ENCODE measurements at places on chromosomes 3 and 15.

- peaks cover 46% of the 10 kb centered on the region for H3K4me1 ChIP-seq
- no peak overlapping the region for H3K4me3 ChIP-seq
- peaks cover 14% of the 10 kb centered on the region for H3K27me3 ChIP-seq
- H3K27ac ChIP-seq, result peak overlapping the region; percentile 76
Measured at GRCh38 chr15:48924528-48925393, 39.0 kb downstream of the SHC4 start.

- H3K4me3 ChIP-seq, result no peak overlapping the region
- no peak overlapping the region for H3K27ac ChIP-seq
Measured at GRCh38 chr3:168330983-168331382, 235.3 kb upstream of the GOLIM4 start.

DNA sequence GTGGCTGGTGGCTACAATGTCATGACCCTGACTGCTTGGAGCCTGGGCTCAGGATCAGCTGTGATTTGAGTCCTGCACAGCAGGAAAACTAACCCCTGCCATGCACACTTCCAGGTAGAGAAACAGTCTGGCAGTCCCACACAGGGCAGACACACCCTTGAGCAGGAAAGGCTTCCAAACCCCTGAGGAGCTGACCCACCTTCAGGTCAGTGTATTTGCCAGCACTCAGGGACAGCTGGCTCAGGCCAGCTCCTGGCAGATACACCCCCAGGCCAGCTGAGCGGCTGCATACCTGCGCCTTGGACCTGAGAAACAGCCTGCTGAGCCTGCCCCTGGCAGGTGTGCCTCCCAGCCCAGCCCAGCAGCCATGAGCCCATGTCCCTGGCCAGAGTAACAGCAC lies 22.2 kb upstream of the CDAN1 start:
- no peak for DNase-seq
- no peak overlapping the region for H3K27ac ChIP-seq
- H3K36me3 ChIP-seq, result peaks cover 31% of the 10 kb centered on the region
- H3K27me3 ChIP-seq, result no peaks in the 10 kb centered on the region

DNA sequence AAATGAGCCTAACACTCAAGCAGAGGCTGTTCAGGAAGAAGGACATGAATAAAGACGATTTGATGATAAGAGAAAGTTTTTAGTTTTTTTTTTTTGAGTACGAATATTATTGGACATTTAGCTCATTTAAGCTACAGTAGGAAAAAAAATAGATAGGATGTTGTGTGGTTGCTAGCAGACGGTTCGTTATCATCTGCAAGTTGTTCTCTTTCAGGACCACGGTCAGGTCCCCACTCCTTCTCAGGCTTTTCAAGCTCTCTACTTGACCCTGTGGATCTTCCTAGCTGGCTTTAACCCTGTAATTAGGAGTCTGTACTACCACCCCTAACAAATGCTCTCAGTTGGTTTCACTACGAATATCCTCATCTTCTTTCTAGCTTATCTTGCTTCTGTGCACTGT lies 1.1 kb downstream of the KCNH8 start:
- no peak overlapping the region for H3K4me3 ChIP-seq
- H3K27ac ChIP-seq, result no peak overlapping the region
- no peak for DNase-seq
- H3K4me1 ChIP-seq, result peaks cover 9% of the 10 kb centered on the region

DNA sequence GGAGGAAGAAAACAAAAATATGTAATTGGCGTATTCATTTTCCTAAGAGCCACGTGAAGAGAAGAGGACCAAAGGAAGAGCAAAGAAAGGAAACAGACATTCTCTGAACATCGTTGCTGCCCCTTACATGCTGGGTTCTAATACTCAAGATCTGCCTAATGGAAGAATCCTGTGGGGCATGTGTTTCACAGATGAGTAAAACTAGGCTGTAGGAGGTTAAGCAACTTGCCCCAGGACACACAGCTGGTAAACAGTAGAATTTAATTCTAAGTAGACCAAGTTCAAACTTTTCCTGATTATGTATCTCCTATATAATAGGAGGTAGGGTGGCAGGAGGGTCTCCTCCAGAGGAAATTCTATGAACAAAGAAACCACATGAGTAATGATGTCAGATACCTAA lies 106.1 kb upstream of the TNFAIP8L3 start:
- H3K4me1 ChIP-seq, result no peaks in the 10 kb centered on the region
- no peak overlapping the region for H3K27ac ChIP-seq
- H3K27me3 ChIP-seq, result peaks cover 39% of the 10 kb centered on the region
- no peak overlapping the region for H3K4me3 ChIP-seq
- no peak for DNase-seq
- H3K36me3 ChIP-seq, result no peaks in the 10 kb centered on the region

DNA sequence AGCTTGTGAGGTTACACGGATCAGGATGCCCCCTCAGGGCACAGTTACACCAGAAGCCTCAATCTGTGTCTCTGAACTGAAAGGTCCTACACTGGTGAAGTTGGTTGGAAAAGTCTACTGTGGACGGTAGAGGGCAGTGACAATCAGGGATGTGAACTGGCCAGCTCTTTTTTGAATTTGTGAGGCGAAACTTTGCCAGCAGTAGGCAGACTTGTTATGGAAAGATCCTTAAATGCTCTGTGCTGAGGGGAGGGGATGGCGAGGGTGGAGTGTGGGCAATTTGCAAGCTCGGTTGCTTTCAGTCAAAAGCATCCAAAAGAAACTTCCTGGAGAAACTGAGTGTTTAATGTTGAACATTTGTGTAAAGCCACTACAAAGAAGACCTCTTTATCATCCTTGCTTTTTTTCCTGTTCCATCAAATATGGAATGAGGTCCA lies 127.4 kb upstream of the ABHD17C start:
- no peaks in the 10 kb centered on the region for H3K36me3 ChIP-seq
- H3K4me3 ChIP-seq, result no peak overlapping the region
- no peak overlapping the region for H3K27ac ChIP-seq
- H3K4me1 ChIP-seq, result peaks cover 4% of the 10 kb centered on the region

- DNase-seq, result no peak
- H3K36me3 ChIP-seq, result no peaks in the 10 kb centered on the region
- no peaks in the 10 kb centered on the region for H3K4me1 ChIP-seq
- H3K4me3 ChIP-seq, result no peak overlapping the region
Measured at GRCh38 chr15:57406062-57406772, 29.9 kb downstream of the CGNL1 start.

- H3K36me3 ChIP-seq, result peaks cover 11% of the 10 kb centered on the region
- H3K4me1 ChIP-seq, result peaks cover 27% of the 10 kb centered on the region
- H3K27ac ChIP-seq, result peak overlapping the region; percentile 78
- no peak overlapping the region for H3K4me3 ChIP-seq
- peaks cover 3% of the 10 kb centered on the region for H3K27me3 ChIP-seq
Measured at GRCh38 chr3:150680562-150680961, 23.2 kb downstream of the ERICH6 start.

DNA sequence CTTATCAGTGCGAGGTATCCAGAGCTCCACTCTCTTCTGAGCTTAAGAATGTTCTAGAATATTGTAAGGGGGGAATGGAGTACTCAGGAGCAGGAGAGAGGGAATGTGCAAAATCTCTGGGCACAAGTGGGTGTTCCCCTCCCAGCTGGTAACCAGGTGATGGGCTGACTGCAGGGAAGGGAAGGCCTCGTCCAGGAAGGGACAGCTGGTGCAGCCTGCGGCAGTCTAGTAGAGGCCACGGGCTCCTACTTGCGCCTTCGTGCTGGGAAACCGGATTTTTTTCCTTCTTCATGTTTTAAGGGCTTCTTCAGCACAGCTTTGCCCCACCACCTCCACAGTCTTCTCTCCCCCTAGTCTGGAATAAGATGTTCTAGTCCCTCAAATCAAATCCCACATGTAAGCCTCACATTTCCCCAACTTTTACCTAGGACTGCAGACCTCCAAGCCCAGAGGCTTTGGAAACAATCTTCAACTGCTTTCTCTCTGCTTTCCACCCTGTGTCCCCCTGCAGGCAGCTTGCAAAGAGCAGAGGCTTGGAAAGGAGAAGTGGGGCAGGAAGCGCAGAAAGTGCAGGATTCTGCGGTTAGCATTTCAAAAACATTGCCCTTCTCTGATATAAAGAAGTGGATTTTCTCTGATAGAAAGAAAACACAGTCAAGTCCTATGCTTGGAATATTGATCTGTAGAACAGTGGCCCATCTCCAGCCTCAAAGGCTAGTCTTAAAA lies 11.9 kb upstream of the CGNL1 start:
- peaks cover 2% of the 10 kb centered on the region for H3K4me1 ChIP-seq
- H3K27ac ChIP-seq, result no peak overlapping the region
- H3K27me3 ChIP-seq, result no peaks in the 10 kb centered on the region
- no peaks in the 10 kb centered on the region for H3K36me3 ChIP-seq
- H3K4me3 ChIP-seq, result no peak overlapping the region

- H3K27ac ChIP-seq, result no peak overlapping the region
- no peak overlapping the region for H3K4me3 ChIP-seq
- H3K27me3 ChIP-seq, result peaks cover 11% of the 10 kb centered on the region
- no peaks in the 10 kb centered on the region for H3K36me3 ChIP-seq
Measured at GRCh38 chr3:184778426-184779332, 33.3 kb upstream of the VPS8 start.

GRCh38 chr3:62501289-62501668 lies 127.9 kb upstream of the FEZF2 start:
- no peaks in the 10 kb centered on the region for H3K36me3 ChIP-seq
- H3K4me1 ChIP-seq, result no peaks in the 10 kb centered on the region
- no peak overlapping the region for H3K4me3 ChIP-seq
- no peak for DNase-seq
- peaks cover 3% of the 10 kb centered on the region for H3K27me3 ChIP-seq
- H3K27ac ChIP-seq, result no peak overlapping the region

GRCh38 chr3:169809230-169809795 lies 3.4 kb upstream of the LRRIQ4 start:
- H3K27me3 ChIP-seq, result no peaks in the 10 kb centered on the region
- peaks cover 4% of the 10 kb centered on the region for H3K36me3 ChIP-seq
- no peak overlapping the region for H3K4me3 ChIP-seq
- no peak overlapping the region for H3K27ac ChIP-seq

- no peaks in the 10 kb centered on the region for H3K4me1 ChIP-seq
- no peaks in the 10 kb centered on the region for H3K36me3 ChIP-seq
- no peak overlapping the region for H3K27ac ChIP-seq
- H3K4me3 ChIP-seq, result no peak overlapping the region
- DNase-seq, result no peak
Measured at GRCh38 chr15:92029767-92030166, 176.3 kb downstream of the SLCO3A1 start.

DNA sequence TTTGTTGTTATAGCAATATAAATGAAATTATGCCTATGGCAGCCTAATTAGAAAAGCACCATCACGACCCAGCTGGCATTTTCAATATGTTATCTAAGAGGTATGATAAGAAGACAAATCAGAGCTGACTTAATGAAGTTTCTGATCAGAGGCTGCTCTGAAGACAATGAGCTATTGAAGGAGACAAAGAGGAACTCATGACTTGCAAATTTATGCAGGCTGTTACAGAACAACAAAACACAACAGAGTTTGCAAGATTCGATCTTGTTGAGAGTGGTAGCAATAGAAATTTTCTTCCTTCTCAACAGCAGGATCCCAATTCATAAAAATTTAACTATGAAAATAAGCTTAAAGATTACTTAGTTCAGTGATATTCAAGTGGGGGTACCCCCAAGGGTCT lies 7.7 kb downstream of the CCDC54 start:
- no peak for DNase-seq
- peaks cover 8% of the 10 kb centered on the region for H3K27me3 ChIP-seq
- H3K36me3 ChIP-seq, result no peaks in the 10 kb centered on the region
- no peak overlapping the region for H3K27ac ChIP-seq

GRCh38 chr3:167684388-167684993 lies 30.7 kb upstream of the WDR49 start:
- DNase-seq, result peak; percentile 13
- peaks cover 11% of the 10 kb centered on the region for H3K4me1 ChIP-seq
- peaks cover 30% of the 10 kb centered on the region for H3K36me3 ChIP-seq
- H3K27me3 ChIP-seq, result no peaks in the 10 kb centered on the region

DNA sequence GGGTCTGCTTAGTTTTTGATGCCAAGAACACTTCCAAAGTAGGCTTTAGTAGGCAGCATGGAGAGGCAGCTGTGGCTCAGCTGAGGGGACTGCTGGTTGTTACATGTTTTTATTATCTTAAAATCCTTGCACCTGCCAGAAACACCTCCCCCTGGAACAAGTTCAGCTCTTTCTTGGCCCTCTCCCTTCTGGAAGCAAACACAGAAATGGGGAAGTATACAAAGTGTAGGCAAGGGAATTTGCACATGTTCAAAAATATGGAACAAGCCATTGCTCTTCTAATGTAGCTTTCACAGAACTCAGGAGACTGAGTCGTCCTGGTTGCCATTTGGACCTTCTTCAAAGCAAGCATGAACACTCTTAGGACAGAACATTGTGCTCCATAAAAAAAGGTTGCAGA lies 169.1 kb upstream of the SEMA6D start:
- no peaks in the 10 kb centered on the region for H3K27me3 ChIP-seq
- H3K4me1 ChIP-seq, result no peaks in the 10 kb centered on the region
- H3K36me3 ChIP-seq, result no peaks in the 10 kb centered on the region
- DNase-seq, result no peak
- H3K27ac ChIP-seq, result no peak overlapping the region

DNA sequence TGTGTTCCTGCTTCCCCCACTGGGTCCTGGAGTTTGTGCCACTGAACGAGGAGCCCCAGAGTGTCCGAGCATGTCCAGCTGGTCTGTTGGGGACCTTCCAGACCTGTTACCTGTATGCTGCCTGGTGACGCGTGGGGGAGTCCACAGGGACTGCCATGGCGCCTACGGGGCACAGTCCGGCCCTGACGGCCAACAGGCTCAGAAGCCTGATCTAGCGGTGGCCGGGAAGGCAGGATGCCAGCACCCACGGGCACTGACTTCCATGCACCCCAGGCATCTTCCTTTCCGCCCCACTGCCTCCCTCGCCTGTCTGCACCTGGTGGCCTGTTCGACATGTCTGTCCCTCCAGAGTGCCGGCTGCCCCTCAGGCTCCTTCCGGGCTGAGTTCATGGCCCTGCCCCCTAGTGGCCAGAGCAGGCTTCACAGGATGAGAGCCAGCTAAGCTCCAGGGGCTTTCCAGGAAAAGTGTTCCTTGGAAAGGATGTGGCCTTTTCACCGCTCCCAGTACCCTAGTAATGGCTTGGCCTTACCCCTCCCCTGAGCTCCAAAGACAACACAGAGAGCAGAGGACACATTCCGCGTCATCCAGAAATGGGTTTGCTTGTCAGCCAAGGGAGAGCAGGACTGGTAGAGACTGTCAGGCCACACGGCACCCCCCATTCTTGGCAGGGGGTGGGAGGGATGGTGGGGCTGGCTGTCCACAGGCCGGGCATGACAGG lies 35.7 kb downstream of the NGRN start:
- H3K27ac ChIP-seq, result no peak overlapping the region
- H3K36me3 ChIP-seq, result no peaks in the 10 kb centered on the region

GRCh38 chr3:37543666-37544065 lies 318.0 kb upstream of the CTDSPL start:
- H3K4me3 ChIP-seq, result no peak overlapping the region
- H3K36me3 ChIP-seq, result no peaks in the 10 kb centered on the region
- H3K4me1 ChIP-seq, result no peaks in the 10 kb centered on the region

- DNase-seq, result no peak
- no peak overlapping the region for H3K27ac ChIP-seq
- H3K4me1 ChIP-seq, result no peaks in the 10 kb centered on the region
- H3K27me3 ChIP-seq, result peaks cover 15% of the 10 kb centered on the region
- no peaks in the 10 kb centered on the region for H3K36me3 ChIP-seq
Measured at GRCh38 chr3:53728606-53729005, 117.6 kb downstream of the CHDH start.

GRCh38 chr3:42340466-42340865 lies 69.9 kb downstream of the LYZL4 start:
- peaks cover 5% of the 10 kb centered on the region for H3K4me1 ChIP-seq
- no peak for DNase-seq
- H3K4me3 ChIP-seq, result no peak overlapping the region
- H3K27ac ChIP-seq, result no peak overlapping the region
- no peaks in the 10 kb centered on the region for H3K27me3 ChIP-seq

- H3K27me3 ChIP-seq, result peaks cover 6% of the 10 kb centered on the region
- H3K27ac ChIP-seq, result no peak overlapping the region
- H3K4me3 ChIP-seq, result no peak overlapping the region
Measured at GRCh38 chr3:171876680-171877147, 33.6 kb downstream of the TMEM212 start.

GRCh38 chr3:117105686-117106085 lies 396.1 kb downstream of the TUSC7 start:
- H3K27me3 ChIP-seq, result no peaks in the 10 kb centered on the region
- H3K4me3 ChIP-seq, result no peak overlapping the region
- no peaks in the 10 kb centered on the region for H3K36me3 ChIP-seq
- no peak overlapping the region for H3K27ac ChIP-seq

All from activated naive CD8-positive, alpha-beta T cell treated with anti-CD3 and anti-CD28 coated beads for 36 hours (primary cell).